ENCODE measurements at places on chromosomes 5 and 9. TPM values are rescaled to one million over a fixed set of nuclear protein-coding genes. Genes with fewer than 3 reads are reported as not detected.

Gene PKD2L2
- total RNA-seq = not detected

Gene CCDC192
- not detected for total RNA-seq

Gene PHF2
- 31.1 TPM for total RNA-seq

GRCh38 chr5:158519433-158520021 lies 580.2 kb downstream of the EBF1 start:
- DNase-seq = no peak

- peak; percentile 5 for DNase-seq
These were observed 252.5 kb downstream of the TRPM3 start for GRCh38 chr9:70868661-70869652.

GRCh38 chr5:135578685-135579341 lies at the start of gene CXCL14:
CXCL14 (minus strand) TSS chr5:135578991; CDS start chr5:135578778, 213 bp downstream.
- no peak for DNase-seq

GRCh38 chr5:82849885-82850284 lies 227.3 kb downstream of the TMEM167A start:
- no peak for DNase-seq

DNA sequence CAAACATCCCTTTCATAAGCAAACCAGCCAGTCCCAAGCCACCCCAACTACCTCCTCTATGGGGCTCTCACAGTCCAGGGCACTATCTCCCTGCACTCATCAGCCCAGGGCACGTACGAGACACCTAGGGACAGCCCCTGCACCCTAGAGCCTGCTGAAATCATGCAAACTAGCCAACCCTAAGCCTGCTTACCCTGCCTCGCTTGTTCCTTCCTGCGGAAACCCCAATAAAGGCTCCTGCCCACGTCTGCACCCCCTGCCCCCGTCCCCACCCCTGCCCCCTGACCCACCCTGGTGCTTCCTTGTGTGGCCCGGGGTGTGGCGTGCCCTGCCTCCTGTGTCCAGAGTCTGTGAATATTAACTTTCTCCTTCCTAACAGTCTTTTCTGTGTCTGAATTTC lies 135.9 kb downstream of the GADD45G start:
- DNase-seq = no peak

- no peak for DNase-seq
These were observed 95.3 kb downstream of the PTTG1 start for GRCh38 chr5:160516696-160517530.

GRCh38 chr5:123059455-123059854 lies 22.9 kb upstream of the PPIC start:
- DNase-seq = no peak
